ENCODE measurements at places on chromosomes 16 and 17.
A peak's percentile ranks its signal among the peaks of the same experiment; 100 is the strongest.

GRCh38 chr16:23836078-23836403 lies 258 bp downstream of the PRKCB start:
- DNase-seq: no peak

- no peak for DNase-seq
Measured at GRCh38 chr17:80382956-80383355, 32.0 kb upstream of the ENDOV start.

DNA sequence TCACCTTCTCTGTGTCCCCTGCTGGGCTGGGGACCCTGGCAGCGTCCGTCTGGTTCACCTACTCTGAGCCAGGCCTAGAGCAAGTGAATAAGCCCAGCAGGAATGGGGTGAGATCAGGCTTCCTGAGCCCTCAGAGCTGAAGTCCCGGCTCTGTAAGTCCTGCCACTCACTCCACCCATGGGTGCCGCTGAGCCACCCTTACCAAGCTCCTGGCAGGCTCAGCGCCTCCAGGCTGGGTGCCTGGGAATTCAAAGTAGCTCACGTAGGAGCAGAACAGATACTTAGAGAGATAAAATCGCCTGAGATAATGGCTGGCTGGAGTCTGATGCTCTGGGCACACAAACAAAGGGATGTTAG lies 9.8 kb upstream of the LASP1NB start:
- no peak for DNase-seq

- peak; percentile 73 for DNase-seq
Measured at GRCh38 chr17:1229349-1229899, 40.8 kb upstream of the BHLHA9 start.

GRCh38 chr16:14057878-14058382 lies 13.2 kb upstream of the MRTFB start:
- no peak for DNase-seq

GRCh38 chr17:37813751-37814150 lies 68.9 kb upstream of the HNF1B start:
- DNase-seq: no peak

- no peak for DNase-seq
Measured at GRCh38 chr17:55776271-55776670, 25.4 kb downstream of the PCTP start.

- peak; percentile 28 for DNase-seq
Measured at GRCh38 chr17:42698736-42699414, 16.5 kb downstream of the CNTNAP1 start.

DNA sequence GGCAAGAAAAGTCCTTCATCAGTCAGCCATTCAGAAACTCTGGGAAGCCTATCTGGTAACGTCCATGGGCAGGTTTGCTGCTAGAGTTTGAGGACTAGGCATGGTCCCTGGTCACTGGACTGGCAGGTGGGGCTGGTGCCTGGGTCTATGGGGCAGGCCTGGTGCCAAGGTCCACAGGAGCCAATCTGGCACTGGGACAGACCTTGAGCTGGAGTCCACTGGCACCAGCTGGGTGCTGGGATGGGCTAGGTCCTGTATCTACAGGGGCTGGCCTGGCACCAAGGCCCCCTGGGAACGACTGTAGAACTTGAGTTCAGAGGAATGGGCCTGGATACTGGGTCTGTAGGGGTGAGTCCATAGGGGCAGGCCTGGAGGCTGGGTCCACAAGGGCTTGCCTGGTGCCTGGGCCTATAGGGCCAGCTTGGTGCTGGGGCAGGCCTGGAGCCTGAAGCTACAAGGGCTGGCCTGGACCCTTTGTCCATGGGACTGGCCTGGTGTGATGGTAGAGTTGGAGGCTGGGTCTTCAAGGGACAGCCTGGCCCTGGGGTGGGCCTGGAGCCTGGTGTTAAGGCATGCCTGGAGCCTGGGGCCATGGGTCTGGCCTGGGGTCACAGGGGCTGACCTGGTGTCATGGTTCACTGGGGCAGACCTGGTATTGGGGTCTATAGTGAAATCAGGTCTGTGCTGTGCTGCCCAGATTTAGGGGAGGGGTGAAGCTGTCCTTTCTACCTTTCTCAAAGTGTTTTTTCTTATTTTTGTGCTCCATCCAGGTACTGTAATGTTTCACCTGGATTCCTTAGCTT lies 30.5 kb upstream of the NKD1 start:
- DNase-seq: no peak

DNA sequence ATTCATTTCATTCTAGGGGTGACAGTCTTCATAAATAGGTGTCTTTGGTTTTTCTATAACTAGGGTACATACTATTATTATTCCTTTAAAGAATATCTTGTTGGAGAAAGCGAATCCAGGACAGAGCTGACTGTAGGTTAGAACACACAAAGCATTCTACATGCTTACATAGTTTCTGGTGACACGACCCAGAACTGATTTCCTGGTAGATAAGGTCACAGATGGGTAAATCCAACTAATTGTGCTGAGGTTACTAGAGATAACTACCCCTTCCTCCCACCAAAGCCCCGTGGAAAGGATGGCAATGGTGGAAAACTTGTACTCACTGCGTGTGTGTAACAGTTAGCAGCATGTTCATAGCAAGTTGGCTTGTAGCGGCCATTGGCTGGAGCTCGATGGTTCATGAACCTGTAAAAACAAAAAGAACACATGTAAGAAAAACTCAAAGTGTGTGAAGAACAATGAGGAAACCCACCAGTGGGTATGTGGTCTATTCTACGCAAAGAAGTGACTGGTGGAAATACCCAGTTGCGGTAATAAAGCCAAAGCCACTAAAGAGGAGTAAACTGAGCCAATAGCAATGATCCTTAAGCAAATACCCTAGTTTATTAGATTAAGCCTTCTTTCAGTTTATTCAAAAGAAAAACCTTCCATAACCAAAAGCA lies 7.7 kb downstream of the MMD start:
- DNase-seq: no peak

DNA sequence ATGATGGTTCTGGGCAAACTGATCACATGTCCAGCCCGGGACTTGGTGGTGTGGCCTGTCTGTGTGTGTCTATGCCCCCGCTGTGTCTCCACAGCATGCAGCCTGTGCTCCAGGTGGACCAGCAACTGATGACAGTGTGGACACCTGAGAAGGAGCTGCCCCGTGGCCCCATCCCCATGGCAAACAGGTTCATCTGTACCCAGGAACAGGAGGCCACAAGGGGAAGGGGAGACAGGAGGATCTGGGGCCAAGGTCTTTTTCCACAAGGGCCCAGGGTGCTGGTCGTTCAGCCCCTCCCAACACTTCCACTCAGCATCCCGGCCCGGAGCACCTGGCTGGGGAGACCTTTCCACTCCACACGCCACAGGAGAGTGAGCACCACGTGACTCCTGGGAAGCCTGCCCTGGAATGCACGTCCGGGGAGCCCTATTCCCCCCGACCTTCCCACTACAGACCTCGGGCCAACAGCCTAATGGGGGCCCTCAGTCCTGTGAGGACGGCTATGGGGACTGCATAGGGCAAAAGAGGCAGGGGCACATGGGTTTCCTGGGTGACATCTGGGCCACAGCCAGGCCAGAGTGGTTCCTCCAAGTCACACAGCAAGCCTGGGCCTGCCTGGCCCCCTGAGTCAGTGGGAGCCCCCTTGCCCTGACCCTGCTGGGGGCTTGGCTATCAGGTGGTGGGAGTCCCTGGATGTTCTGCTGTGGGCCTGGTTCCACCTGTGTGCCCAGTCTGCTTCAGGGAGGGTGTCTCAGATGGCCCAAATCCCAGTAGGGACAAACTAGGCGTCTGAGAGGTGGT lies 20.8 kb upstream of the NXPH3 start:
- DNase-seq: no peak

GRCh38 chr17:3929764-3930163 lies 13.5 kb upstream of the P2RX1 start:
- no peak for DNase-seq

DNA sequence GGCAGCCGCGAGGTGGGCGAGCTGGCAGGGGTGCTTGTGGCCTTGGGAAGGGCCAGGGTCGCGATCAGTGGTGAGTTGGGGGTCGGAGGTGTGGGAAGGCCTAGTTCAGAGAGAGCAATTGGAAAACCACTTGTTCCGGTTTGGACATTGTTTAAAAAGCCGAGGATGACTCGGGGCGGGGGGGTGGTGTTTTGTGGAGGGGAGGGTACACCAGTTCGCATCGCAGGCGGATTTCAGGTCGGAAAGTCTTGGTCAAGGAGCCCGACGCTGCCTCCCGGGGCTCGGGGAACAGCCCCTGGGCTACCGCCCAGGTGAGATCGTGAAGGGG lies 66.4 kb downstream of the KPNA2 start:
- DNase-seq: no peak

DNA sequence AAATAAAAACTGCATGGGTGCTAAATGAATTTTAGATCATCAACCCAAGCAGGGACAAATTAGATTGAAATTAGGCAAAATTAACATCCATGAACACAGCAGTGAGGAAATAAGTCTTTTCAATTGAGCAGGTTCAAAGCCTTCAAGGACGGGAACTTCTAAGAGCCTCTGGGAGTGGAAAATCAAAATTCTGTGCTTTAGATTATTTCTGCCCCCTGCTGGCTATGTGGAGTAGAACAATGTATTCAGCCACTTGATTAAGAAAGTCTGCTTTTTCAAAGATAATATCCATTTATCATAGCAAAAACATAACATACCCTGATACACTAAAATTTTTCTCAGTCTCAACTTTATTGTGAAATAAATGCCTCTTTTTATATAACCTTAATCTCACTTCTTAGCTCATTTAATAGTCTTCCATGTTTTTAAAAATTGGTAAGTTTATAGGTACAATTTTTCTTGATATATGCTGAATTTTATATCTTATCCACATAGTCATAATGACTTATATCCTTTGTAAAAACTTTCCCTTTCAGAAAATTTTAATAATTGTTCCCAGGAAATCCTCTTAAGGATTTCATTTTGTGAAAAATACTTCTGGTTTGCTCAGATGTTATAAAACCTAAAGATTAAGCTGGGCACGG lies 28.1 kb upstream of the NOL11 start:
- no peak for DNase-seq

GRCh38 chr17:60610473-60610872 lies 10.5 kb downstream of the PPM1D start:
- no peak for DNase-seq
